Stimulated activated CD8-positive, alpha-beta memory T cell treated with anti-CD3 and anti-CD28 coated beads, Interleukin-15, amount 100 ng/mL, for 48 hours (primary cell): ENCODE measurements at places on chromosomes 2 and 18.

GRCh38 chr2:109715313-109715805 lies 78.7 kb upstream of the RGPD5 start:
- DNase-seq: no peak

GRCh38 chr2:16554060-16554583 lies 111.5 kb downstream of the CYRIA start:
- DNase-seq: no peak

- no peak for DNase-seq
Measured at GRCh38 chr2:200681697-200682096, 95.9 kb downstream of the AOX1 start.

- no peak for DNase-seq
Measured at GRCh38 chr2:144158096-144158495, 361.8 kb downstream of the ZEB2 start.
